Activated naive CD4-positive, alpha-beta T cell treated with anti-CD3 and anti-CD28 coated beads, Interleukin-2, amount 50 U/mL, for 16 hours (primary cell): ENCODE measurements at places on chromosomes 7 and 10.

DNA sequence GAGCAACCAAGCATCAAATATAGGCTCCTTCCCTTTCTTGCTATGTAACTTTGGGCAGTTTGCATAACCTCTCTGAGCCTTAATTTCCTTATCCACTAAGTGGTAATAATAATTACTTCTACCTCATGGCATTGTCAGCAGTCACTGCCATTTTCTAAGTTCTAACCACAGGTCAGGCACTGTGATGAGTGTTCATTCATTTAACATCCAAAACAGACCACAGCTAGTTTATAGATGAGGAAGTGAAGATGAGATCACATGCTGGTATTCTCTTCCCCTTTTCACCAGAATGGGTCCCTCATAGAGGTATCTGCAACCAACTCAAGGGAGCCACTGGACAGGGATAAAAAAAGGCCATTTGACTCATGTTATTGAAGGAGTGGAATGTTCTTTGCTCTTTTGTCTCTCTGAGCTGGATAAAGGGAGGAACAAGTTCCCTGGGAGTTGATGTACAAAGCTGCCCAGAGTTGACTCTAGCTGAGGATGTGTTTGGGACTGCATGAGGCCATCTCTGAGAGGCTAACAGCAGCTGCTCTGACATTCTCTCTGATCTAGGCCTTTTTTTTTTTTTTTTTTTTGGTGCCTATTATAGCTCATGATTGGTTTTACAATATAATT is 65.0 kb downstream of the DNAJC12 start:
- DNase-seq = no peak

GRCh38 chr7:42766782-42767423 is 145.0 kb downstream of the C7orf25 start:
- DNase-seq = no peak

GRCh38 chr7:147276783-147277370 is 1160.3 kb downstream of the CNTNAP2 start:
- DNase-seq = no peak

DNA sequence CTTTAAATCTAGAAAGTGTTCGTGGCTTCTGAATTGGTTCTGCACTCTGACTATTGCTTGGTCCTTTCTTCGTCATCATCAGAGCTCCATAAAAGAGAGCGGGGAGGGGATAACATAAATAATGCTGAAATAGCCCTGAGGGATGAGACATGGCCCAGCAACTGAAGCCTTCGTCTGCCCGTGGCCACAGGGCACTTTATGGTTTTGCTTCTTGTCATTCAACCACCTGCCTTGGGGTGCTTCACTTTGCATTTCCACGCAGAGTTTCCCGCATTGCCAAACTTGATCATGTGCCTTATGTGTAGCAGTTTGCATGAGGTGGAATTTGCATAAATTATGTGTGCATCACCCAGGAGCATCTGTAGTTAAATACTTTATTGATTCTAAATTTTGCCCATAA is 15.9 kb downstream of the GSTO2 start:
- DNase-seq = no peak

DNA sequence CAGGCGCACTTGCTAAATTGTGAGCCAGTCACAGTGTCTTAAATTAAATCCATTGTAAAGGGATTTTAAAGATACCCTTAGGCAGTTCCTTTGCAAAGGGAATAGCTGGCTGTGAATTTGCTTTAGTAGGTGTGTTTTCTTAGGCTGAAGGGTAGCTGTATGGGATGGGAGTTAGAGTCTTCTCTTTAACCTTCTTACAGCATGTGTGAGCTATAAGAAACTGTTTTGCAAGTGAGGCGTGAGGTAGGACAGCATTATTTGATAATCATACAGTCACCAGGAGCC is 5.2 kb downstream of the EEPD1 start:
- no peak for DNase-seq

DNA sequence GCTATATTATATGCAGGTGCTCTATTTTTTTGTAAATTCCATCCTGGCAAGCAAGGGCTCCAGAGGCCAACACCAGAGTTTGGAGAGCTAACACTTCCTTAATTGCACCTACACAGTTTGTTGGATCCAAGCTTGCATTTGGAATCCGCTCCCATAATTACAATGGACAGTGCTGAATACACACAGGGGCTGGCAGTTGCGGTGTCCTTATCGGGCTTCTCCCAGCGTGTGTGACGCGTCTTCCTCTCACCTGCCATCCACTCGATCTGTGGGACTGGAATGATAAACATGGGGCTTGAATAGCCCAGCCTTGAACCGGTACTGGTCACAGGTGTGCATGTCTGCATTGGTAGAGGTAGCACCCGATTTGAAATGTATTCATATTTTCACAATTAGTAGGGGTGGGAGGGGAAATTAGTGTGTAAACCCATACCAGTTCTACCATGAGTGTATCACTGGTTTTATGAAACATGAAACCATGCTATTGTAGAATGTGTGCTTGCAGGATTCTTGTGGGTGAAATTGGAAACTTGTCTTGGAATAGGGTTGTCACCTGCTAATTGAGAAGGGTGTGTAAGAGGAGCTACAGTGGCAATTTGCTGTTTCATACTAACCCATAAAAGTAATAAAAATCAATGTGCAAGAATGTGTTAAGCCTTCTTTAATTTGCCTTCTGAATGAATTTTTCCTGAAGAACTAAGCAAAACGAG is 316.5 kb downstream of the WDR11 start:
- DNase-seq = no peak

- DNase-seq = no peak
Measured at GRCh38 chr10:112653215-112653614, 206.2 kb downstream of the VTI1A start.

DNA sequence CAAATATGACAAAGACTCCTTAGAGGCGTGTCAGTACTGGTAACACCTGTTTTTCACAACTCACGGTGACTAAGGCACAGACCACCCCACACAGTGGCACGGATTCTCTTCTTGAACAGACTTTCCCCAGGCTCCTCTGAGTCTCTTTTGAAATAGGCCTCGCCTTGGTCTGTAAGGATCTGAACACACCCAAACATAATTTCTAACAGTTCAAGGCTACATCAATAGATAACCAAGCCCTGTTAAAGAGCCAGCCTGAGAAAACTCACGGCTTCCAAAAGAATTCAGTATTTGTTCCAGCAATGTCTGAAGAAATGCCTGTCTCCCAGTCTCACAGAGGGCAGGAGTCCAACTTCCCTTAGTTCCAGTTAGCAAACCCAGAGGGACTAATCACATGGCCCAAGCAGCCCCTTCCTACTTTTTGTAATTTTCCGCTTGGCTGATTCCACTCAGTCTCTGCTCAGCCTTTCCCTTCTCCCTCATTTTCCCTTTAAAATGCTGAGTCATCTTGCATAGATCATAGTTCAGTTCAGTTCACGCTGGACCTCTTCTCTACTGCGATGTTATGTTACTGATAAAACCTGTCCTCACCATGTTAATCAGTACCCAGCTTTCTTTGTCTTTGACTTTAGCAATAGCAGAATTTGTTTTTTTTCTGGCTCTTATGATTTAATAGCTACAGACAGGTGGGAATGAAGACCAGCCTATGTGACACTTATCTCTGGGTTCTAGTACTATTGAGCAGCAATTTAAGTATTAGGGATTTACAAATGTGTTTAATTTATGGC is 22.6 kb upstream of the AKR1C3 start:
- no peak for DNase-seq
